ENCODE measurements at places on chromosomes 7 and 10.

DNA sequence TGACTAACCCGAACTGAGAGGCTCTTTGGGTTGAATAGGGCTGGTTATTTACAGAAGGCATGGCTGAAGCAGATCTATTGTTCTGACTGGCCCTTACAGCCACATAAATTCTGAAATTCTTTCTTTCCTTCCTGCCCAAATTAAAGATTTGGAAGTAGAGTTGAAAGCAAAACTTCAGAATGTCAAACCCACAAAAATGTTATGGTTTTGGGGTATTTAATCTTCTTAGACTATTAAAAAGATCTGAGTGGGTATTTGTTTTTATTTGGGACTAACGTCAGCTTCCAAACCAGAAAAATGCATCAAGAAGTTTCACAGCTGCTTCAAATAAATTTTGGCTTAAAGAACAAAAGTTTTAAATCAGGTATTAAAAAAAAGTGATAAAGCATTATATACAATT is 124.5 kb downstream of the AHR start:
- H3K36me3 ChIP-seq, result no peaks in the 10 kb centered on the region
- H3K27ac ChIP-seq, result no peak overlapping the region
- no peak overlapping the region for H3K4me3 ChIP-seq
- H3K27me3 ChIP-seq, result peaks cover 7% of the 10 kb centered on the region
- DNase-seq, result no peak
- no peaks in the 10 kb centered on the region for H3K4me1 ChIP-seq

DNA sequence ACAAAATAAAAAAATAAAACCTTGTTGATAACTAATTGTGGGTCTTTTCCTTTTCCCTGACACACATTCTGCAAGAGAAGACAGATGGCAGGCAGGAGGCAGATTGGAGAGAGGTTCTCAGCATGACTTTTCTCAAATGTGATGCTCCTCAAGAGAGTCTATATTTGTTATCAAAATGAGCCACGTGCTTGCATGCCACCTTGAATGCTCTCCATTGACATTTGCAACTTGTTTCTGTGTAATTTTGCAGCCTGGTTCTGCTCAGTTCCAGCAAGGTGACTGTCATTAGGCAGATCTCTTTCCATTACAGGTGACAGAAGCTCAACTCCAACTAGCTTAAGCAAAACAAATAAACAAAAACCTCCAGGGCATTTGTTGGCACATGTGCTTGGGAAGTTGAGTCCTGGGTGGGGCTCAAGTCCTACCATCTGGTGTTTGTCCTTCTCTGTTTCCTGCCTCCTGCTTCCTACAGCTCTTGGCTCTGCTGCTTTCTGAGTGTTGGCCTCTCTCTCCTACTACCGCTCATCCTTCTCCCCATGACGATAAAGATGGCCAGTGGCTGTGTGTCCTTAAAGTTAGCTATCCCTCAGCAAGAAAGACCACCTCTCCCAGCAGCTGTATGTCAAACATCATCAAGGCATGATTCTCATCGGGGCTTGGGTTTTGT is 56.7 kb downstream of the GRK5 start:
- DNase-seq, result no peak
- H3K4me1 ChIP-seq, result peaks cover 26% of the 10 kb centered on the region
- peaks cover 8% of the 10 kb centered on the region for H3K36me3 ChIP-seq
- H3K4me3 ChIP-seq, result no peak overlapping the region

GRCh38 chr10:102632394-102633111 is 11.7 kb upstream of the TRIM8 start:
- peaks cover 8% of the 10 kb centered on the region for H3K36me3 ChIP-seq
- DNase-seq, result no peak
- H3K4me3 ChIP-seq, result no peak overlapping the region

- H3K4me1 ChIP-seq, result peaks cover 20% of the 10 kb centered on the region
- H3K36me3 ChIP-seq, result peaks cover 33% of the 10 kb centered on the region
- peak overlapping the region; percentile 95 for H3K4me3 ChIP-seq
- H3K27ac ChIP-seq, result peak overlapping the region; percentile 97
- no peaks in the 10 kb centered on the region for H3K27me3 ChIP-seq
Measured at GRCh38 chr7:100706672-100707311, 871 bp downstream of the POP7 start.

- H3K27ac ChIP-seq, result no peak within 1 kb of the TSS
- H3K4me1 ChIP-seq, result peaks cover 6% of the 10 kb centered on the region
- peaks cover 48% of the 10 kb centered on the region for H3K27me3 ChIP-seq
- peak within 1 kb of the TSS; percentile 13 for H3K4me3 ChIP-seq
Measured at GRCh38 chr7:121872831-121873288, at the start of gene PTPRZ1. Gene PTPRZ1, plus strand, starts transcription at chr7:121873161. Its CDS starts 339 bp downstream, at chr7:121873500.

DNA sequence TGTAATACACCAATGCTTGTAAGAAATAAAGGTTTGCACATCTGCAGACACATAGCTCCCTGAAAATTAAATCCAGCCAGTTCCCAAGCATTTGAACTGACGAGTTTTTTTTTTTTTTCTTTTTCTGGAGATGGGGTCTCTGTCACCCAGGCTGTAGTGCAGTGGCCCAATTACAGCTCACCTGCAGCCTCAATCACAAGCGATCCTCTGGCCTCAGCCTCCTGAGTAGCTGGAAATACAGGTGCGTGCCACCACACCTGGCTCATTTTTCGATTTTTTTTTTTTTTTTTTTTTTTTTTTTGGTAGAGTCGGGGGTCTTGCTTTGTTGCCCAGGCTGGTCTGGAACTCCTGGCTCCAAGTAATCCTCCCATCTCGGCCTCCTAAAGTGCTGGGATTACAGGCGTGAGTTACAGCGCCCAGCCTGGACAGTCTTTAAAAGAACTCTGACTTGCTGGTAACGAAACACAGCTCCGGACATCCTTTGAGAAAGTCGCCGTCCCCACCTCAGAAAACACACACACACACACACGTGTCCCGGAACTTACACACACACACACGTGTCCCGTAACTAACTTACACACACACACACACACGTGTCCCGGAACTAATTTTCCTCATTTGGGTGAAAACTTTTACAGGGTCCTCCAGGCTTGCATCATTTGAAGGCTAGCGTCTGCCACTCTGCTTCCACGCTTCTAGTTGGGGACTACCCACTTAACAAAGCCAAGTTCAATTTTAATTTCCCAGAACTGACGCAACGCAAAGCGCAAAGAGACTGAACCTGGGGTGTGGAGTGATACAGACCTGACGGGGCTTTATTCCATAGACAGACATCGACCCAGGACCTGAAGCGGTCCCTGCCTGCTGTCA is 18.6 kb downstream of the OCM2 start:
- H3K4me3 ChIP-seq, result peak overlapping the region; percentile 97
- no peaks in the 10 kb centered on the region for H3K27me3 ChIP-seq
- peaks cover 58% of the 10 kb centered on the region for H3K36me3 ChIP-seq
- H3K4me1 ChIP-seq, result peaks cover 31% of the 10 kb centered on the region
- H3K27ac ChIP-seq, result peak overlapping the region; percentile 97
- DNase-seq, result no peak

- H3K36me3 ChIP-seq, result no peaks in the 10 kb centered on the region
- no peak for DNase-seq
- H3K4me3 ChIP-seq, result no peak overlapping the region
- H3K27me3 ChIP-seq, result no peaks in the 10 kb centered on the region
- peaks cover 40% of the 10 kb centered on the region for H3K4me1 ChIP-seq
- peak overlapping the region; percentile 14 for H3K27ac ChIP-seq
Measured at GRCh38 chr10:30500534-30500933, 66.5 kb downstream of the MAP3K8 start.

GRCh38 chr10:116699471-116700150 is 42.8 kb downstream of the HSPA12A start:
- peaks cover 63% of the 10 kb centered on the region for H3K27me3 ChIP-seq
- H3K4me1 ChIP-seq, result no peaks in the 10 kb centered on the region
- no peak for DNase-seq
- H3K36me3 ChIP-seq, result no peaks in the 10 kb centered on the region
- no peak overlapping the region for H3K4me3 ChIP-seq

Measured in activated T-cell treated with anti-CD3 and anti-CD28 coated beads, Interleukin-2, amount 50 U/mL, for 24 hours (primary cell).